ENCODE measurements at places on chromosomes 2 and 18.

DNA sequence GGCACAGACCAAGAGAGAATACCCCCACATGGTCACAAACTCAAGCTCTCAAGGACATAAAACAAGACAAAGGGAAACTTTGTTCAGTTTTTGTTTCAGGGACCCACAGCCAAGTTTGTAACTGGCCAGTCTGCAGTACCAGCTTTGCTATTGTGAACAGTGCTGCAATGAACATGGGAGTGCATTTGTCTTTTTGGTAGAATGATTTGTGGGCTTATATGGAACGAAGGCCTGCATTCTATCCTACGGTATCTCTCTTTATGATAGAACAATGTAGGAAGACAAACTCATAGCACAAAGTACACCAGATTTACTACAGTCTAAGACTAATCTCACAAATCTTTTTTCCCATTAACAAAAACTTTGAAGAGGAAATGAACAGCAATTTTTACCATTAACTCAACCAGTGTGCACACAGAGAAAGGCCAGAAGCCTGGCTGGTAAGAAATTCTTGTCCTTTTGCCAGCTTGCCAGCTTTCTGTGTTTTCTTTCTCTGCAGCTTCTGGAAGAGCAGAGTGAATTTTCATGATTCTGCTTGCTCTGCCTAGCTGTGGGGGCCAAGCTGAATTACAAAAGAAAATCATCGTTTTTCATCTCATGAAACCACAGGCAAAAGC, 37.1 kb upstream of the FEZ2 start:
- DNase-seq, result no peak

DNA sequence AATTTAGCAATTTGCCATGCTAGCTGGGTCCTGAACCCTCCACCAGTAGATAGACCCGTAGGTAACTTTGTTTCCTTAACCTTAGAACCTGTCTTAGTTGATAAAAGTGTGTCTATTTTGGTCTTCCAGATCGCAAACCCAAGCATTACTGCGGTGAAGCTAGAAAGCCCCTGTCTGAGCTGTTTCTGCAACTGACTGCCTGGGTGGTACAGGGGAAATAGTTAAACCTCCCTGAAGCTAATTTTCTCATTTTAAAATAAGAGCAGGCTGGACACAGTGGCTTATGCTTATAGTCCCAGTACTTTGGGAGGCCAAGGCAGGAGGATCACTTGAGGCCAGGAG, 101.7 kb upstream of the MSH2 start:
- no peak for DNase-seq

DNA sequence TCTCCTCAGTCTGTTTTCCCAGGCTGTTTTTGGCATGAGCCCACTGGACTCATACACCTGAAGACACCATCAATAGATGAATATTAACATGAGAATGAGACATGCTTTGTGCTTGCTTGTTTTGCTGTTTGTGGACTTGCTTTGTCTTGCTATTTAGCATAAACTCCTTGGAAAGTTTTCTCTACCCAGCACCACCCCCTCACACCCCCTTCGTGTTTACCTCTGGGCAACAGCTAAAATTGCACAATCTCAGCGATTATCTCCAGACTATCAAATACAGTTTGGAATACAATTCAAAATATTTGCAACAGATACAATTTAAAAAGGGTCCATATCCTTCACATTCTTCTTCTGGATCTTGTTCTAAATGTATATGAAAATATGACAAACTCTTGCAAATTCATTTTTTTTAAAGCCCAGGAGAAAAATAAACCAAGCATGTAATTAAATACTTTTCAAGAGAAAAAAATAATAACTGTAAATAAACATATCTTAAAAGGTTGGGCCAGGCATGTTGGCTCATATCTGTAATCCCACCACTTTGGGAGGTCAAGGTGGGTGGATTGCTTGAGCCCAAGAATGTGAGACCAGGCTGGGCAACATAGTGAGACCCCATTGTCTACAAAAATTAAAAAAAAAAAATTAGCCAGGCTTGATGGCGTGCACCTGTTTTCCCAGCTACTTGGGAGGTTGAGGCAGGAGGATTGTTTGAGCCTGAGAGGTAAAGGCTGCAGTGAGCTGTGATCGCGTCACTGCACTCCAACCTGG, 32.3 kb upstream of the PMAIP1 start:
- no peak for DNase-seq

- no peak for DNase-seq
Observed at GRCh38 chr2:218858138-218858445, 1.5 kb upstream of the WNT6 start.

DNA sequence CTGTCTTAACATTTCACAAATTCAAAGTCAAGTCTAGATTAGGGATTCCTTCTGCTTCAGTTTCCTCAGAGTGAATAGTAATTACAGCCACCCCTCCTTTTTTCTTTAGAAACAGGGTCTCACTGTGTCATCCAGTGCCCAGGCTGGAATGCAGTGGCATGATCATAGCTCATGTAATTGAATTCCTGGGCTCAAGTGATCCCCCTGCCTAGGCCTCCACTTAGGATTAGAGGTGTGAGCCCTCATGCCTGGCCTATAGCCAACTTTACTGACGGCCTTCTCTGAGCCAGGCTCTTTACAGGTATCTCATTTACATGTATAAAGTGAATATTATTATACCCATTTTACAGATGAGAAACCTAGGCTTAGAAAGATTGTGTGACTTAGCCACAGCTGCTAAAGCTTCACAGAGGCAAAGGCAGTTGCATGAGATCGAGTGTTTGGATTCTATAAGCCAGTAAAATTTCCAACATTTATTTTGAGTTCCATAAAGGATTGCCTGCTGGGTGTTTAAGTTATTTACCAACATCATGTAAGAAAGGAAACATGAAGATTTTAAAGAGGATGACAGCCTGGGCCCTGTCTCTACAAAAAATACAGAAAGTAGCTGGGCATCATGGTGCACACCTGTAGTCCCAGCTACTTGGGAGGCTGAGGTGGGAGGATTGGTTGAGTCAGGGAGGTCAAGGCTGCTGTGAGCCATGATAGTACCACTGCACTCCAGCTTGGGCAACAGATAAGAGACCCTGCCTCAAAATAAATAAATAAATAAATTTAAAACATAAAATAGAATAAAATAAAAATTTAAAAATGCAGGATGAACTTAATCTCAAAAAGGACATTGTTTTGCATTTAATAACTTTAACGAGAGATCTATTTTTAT, 1.8 kb downstream of the ENOSF1 start:
- no peak for DNase-seq

GRCh38 chr2:232666051-232666805, 30.9 kb upstream of the GIGYF2 start:
- no peak for DNase-seq

DNA sequence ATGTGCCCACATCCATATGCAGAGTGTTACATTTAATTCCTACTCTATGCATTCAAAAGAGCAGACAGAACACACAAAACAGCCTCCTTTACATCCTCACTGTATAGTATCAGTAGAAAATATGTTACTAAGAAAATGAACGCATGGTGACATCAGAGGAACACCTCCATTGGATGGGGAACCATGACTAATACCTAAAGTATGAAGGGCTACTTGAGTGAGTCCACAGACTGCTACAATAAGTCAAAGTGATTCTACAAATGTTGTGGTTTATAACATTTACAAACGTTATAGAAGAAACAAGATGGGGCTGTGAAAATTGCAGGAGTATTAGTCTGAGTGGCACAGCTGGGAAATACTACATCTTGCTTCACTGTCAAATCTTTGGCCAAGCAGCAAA, 1830.9 kb upstream of the PIK3C3 start:
- no peak for DNase-seq

DNA sequence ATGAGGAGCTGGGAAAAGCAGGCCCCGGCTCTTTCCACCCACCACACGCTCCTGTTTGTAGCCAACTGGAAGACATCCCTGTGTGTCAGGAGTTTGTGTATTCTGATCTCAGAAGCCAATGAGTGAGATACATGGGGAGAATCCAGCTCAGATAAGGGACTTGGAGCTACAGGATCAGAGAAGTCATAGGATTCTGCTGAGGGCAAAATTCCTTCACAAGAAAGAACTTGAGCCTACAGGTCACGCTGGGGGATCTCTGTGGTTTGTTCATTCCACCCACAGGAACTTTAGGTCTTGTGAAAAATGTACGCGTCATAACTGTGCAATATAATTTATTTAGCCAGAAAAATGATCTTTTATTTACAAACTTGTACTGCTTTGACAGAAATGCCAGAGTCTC, 80.1 kb upstream of the SMIM21 start:
- DNase-seq, result no peak

GRCh38 chr2:144459286-144459685, 60.6 kb downstream of the ZEB2 start:
- no peak for DNase-seq

GRCh38 chr2:160194946-160195345, 5.1 kb downstream of the ITGB6 start:
- no peak for DNase-seq

GRCh38 chr18:48330016-48330991, 78.9 kb downstream of the ZBTB7C start:
- DNase-seq, result no peak

GRCh38 chr2:126932529-126932928, 33.8 kb downstream of the TEX51 start:
- no peak for DNase-seq

DNA sequence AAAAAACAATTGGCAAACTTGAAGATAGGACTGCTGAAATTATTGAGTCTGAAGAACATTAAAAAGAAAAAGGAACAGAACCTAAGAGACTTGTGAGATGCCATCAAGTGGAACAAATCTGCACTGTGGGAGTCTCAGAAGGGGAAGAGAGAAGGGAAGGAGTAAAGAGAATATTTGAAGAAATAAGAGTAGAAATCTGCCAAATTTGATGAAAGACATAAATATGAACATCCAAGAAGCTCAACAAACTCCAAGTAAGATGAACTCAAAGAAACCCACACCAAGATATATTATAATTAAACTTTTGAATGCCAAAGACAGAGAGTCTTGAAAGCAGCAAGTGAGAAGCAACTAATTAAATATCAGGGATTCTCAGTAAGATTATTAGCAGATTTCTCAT, 102.7 kb downstream of the ZNF519 start:
- no peak for DNase-seq

DNA sequence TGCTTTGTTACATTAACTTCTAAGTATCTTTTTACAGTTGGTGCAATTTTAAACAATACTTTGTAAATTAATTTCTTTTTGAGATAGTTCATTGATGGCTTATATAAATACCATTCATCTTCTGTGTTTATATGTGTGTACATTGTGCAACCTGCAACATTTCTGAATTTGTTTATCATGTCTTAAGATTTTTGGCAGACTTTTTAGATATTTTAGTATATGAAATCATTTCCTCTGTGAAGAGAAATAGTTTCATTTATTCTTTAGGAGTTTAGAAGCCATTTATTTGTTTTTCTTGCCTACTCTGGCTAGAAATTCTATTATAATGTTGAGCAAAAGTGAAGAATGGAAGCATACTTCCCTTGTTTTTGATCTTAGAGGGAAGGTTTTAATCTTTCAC, 337.8 kb upstream of the DSEL start:
- no peak for DNase-seq

Data from T47D (cell line).